ENCODE measurements at places on chromosomes 3 and 15.

GRCh38 chr15:58981808-58982475 is 5.5 kb upstream of the RNF111 start:
- DNase-seq = no peak

DNA sequence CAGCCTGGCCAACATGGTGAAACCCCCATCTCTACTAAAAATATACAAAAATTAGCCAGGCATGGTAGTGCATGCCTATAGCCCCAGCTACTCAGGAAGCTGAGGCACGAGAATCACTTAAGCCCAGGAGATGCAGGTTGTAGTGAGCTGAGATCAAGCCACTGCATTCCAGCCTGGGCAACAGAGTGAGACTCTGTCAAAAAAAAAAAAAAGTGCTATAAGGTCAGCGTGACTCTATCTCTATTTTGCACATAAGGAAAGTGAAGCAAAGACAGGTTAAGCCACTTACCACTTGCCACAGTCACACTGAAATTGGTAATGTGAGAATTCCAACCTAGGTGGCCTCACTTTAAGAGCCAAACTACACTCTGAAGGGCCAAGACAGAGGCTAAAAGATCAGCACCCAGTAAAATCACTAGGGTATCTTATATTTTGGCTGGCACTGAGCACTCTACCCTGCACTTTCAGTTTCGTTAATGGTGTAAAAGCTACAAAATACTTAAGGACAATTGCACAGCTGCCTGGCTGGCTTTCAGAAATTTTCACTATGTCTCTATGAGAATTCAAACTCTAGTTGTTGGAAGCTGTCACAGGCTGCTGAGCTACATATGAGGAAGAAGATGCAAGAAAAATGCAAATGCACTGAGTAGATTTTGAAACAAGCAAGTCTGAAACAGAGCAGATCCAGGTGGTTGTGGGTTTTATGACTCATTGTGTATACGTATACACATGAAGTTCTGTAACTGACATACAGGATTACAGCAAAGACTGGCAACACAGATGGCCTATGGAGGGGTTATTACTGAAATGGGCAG is 32.7 kb downstream of the TRANK1 start:
- peak; percentile 24 for DNase-seq

GRCh38 chr3:152097770-152098169 is 171.0 kb upstream of the MBNL1 start:
- DNase-seq = no peak

- DNase-seq = no peak
Measured at GRCh38 chr3:173761161-173761560, 363.6 kb downstream of the NLGN1 start.

GRCh38 chr3:127483902-127484591 is 106.5 kb downstream of the TPRA1 start:
- DNase-seq = no peak

GRCh38 chr3:188322135-188322887 is 168.4 kb downstream of the LPP start:
- no peak for DNase-seq

GRCh38 chr3:50714946-50715345 is 40.2 kb downstream of the DOCK3 start:
- DNase-seq = peak; percentile 4

DNA sequence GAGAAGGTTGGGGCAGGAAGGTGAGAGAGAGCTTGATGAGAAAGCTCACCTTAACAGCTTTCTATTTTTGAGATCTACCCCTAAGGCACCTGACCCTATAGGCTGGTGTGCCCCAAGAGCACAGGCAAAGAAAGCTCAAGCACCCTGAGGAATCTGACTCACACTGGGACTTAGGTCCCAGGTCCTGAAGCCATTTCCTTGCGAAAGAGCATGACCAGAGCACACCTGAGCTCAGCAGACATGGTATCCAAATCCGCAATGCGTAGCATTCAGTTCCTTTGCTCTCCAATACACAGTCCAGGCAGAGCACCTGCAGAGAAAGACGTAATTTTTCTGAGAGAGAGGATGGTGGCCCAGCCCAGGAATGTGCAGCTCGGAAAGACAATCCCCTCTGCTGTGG is 112.1 kb upstream of the LPP start:
- no peak for DNase-seq

DNA sequence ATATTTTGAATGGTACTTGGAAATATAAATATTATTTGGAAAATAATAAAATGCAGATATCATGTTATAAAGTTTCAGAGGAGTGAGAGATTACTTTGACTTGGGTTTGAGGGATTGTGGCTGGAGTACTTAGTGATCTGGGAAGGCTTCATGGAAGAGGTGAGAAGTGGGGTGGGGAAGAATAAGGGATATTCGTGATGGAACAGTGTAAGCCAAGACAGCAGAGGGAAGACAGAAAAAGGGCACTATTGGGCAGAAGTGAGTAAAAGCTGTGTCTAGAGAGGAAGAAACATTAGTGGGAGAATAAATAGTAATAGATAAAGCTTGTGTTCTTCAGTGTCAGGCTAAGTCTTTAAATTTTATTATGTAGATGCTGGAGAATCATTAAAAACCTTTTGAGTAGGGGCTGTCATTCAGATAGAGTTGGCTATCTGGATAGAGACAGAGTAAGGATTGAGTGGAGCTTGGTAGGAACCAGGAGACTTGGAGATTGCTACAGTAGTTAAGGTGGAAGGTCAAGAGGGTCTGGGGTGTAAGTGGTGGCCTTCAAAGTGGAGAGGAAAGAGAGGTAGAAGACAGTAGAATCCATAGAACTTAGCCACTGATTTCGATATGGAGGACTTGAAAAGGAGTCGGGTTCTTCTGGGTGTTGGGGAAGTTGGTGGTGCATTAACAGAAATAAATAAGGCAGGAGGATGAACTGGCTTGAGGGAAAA is 11.9 kb downstream of the UBE2E1 start:
- DNase-seq = no peak

GRCh38 chr3:117524890-117525289 is 815.3 kb downstream of the TUSC7 start:
- DNase-seq = no peak

DNA sequence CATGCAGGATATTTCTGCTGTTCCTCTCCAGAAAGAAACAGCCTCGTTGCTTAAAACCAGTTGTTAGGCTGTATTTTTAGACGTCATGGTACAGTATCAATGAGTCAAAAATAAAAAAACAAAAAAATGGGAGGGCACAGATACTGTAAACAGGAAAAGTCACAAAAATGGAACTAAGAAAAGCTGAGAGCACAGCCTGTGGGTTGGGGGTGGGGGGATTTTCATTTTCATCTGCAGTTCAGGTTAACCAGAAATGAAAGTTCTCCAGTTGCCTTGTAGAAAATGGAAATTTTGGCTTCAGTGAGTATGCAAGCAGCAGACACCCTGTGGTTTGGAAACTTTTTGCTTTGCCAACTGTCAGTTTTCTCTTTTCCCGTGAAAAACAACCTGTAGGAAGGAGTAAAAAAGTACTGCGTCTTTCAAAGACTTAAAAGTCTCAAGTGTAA is 59.0 kb downstream of the FRMD4B start:
- DNase-seq = no peak

DNA sequence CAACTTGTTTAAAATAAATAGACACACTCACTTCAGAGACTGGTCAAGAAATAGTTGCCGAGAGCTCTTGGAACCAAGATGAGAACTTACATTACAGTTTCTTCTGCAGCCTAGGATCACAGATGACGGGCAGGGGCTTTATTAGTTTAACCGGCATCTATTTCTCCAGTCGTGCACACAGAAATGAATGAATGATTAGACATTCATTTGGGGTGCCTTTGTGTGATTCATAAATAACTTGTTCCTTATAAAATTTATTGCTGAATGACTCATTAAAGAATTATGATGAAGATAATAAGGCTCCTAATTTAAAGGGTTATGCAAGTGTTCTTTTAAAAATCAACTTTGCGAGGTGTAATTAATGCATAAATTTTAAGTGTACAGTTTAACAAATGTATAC is 20.8 kb downstream of the NFKBIZ start:
- no peak for DNase-seq

DNA sequence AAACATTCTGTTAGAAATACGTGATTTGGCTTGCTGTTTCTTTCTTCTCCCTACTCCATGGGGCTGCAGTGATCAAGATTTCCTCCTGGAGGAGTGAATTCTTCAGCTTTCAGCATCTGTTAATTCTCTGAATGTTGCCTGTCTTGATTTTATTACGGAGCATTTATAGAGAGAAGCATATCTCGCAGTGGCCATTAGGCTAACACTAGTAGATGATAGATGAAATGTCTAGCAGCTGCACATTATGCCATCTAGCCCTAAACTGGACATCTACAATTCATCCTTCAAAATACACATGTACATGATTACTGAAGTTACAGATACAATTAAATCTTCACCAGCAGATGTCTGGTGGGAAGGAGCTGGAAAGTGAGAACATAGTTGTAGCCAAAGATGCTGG is 769.8 kb upstream of the NECTIN3 start:
- peak; percentile 7 for DNase-seq

GRCh38 chr3:22089284-22089683 is 338.3 kb upstream of the ZNF385D start:
- DNase-seq = no peak

- no peak for DNase-seq
Measured at GRCh38 chr3:72134989-72135451, 350.1 kb upstream of the PROK2 start.

DNA sequence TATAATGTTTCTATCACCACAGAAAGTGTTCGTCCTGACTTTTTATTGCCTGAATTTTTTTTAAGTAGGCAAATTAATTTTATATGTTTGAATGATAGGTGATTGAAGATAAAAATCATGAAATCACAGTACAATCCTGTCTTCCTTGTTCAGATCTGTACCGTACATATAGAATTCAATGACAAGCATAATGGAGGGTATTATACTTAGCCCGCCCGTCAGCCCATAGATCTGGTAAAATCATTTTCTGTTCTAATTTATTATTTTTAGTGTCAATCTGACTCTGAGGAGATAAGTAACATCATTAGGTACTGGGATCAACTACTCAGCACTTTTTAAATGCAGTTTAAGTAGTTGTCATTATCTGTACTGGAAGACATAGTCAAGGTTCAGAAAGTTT is 269.9 kb downstream of the NR2F2 start:
- DNase-seq = no peak

GRCh38 chr3:17333446-17333845 is 409.0 kb downstream of the TBC1D5 start:
- DNase-seq = no peak

- no peak for DNase-seq
Measured at GRCh38 chr3:123284399-123285010, 82.8 kb downstream of the SEC22A start.

DNA sequence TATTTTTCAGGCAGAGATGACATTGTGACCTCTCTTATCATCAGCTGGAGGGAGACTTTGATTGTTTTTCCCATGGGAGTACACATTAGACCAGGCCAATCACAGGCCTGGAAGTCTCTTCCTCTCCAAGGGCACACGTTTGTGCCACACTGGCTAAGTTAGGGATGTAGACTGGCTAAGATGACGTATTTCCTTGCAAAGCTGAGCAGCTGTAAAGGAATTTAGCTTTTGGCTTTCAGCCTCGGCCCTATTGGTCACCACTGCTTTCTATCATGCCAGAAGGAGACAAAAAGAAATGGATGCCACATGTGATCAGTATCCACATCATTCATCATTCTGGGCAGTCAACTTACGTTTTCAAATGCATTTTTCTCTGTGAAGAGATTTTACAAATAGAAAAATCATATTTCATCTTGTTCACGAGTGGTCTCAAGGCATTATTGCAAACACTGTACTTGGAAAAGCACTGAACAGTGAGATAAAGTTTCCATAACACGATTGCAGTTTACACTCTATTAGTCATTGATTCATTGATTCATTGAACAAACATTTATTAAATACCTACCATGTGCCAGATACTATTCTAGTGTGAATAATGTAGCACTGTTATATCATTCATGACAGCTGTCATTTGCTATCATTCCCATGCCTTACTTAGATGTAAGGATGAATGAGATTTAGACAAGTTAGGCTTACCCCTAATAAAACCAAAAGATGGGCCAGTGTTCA is 27.0 kb upstream of the RNF7 start:
- no peak for DNase-seq

- DNase-seq = no peak
Measured at GRCh38 chr15:93894438-93895036, 336.8 kb upstream of the MCTP2 start.

DNA sequence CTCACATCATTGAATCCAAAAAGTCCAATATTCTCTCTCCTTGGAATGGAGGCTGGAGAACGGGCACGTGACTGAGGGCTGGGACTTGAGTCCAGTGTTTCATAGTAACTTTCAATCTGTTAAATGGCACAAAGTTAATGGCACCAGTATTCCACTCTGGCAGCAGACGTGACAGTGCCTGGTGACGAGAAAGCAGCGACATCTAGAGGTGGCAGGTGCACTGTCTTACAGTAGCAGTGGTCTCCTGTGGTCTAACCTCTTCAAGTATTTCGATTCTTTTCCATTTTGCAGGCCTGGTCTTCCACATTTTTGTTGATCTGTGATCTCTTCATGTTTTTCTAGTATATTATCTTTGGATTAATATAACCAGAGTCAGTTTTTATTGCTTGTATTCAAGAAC is 107.1 kb downstream of the OXSM start:
- DNase-seq = no peak

DNA sequence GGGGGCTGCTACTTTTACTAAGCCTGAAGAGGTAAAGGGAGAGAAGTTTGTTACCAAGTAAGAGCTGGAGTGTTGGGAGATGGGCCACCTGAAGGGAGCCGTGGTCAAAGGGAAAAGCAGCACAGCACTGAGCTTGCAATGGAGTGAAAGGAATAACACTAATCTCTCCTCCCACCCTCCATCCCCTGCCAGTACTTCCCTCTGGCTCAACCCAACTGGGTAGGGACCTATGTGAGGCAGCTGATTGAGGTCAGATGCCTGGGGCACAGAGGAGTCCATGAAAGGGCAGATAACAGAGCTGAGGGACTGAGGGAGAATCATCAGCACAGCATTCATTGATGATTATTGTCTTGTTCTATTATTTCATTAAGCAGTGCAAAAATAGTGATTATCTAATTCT is 212.4 kb upstream of the TBC1D5 start:
- DNase-seq = no peak

DNA sequence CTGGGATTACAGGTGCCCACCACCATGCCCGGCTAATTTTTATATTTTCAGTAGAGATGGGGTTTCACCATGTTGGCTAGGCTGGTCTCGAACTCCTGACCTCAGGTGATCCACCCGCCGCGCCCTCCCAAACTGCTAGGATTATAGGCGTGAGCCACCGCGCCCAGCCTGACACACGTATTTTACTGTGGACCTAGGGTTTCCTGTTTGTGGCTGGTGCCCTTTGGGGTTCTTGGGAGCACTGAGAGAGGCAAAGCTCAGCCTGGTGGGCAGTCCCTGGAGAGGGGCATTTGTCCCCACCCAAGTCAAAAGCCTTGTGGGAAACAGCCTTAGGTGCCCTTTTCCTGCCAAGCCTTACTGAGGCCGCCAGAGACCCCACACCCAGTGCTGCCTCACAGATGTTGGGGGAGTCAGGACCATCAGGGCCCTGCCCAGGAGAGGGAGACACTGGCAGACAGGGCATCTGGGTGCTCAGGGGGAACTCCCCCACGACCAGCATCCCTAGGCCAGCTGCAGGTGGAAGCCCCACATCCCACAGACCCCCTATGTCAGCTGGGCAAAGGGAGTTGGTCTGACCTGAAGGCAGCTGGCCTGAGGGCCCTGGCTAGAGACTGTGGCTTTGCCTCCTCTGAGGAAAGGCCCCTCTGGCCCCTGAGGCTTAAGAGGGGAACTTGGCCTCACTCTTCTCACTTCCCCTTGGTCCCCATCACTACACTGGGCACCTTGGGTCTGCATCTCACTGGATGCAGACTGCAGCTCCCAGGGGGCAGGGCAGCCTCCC is 35.1 kb downstream of the DNAH1 start:
- DNase-seq = no peak

GRCh38 chr3:37741644-37742043 is 120.0 kb upstream of the CTDSPL start:
- DNase-seq = peak; percentile 62

- peak; percentile 11 for DNase-seq
Measured at GRCh38 chr15:100311154-100311625, 30.6 kb downstream of the ADAMTS17 start.

All from Ammon's horn (tissue), 1 donor.